ENCODE measurements at places on chromosomes 13 and 19.

DNA sequence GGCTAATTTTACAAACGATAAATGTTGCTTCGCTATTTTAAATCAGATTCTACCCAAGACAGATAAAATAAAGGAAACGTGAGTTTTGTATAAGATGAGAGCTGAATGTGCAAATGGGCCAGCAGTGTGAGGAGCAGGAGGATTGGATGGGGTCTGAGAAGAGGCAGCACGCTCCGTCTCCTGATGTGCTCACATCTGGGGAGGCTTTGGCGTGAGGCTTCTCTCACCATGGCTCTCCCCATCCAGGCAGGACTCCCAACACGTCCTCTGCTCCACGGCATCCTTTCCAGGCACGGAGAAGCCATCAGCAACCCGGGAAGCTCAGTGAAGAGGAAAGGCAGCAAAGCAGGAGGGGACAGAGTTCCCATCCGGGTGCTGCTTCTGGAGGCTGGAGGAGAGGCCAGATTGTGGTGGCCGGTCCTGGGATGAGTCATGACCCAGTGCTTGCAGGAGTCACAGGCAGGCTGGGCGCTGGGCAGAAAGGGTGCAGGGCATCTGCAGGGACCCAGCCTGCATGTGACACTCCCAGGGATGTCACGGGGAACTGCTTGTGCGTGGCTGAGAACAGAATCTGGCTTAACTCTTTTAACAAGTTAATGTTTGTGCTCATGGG is 47.5 kb downstream of the ZNF536 start:
- no peak for DNase-seq

GRCh38 chr13:50080911-50081678 is 65.9 kb downstream of the KCNRG start:
- DNase-seq = peak; percentile 73

DNA sequence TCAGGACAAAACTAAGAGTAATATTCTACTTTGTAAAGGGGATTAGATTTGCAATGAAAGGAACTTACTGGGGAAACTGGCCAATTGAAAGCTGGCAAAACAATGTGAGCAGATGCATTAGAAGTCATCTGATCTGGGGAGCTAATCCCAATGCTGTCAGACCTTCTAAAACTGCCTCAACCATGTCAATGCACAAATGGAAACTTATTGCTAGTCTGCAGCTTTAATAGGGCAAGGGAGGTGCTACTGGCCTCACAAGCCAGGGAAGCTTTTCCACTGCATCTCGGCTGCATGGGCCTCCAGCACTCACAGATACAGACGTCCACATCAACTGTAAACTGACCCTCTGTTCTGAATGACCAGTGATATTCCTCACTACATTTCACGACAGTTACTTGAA is 154.2 kb downstream of the LHFPL6 start:
- DNase-seq = no peak

DNA sequence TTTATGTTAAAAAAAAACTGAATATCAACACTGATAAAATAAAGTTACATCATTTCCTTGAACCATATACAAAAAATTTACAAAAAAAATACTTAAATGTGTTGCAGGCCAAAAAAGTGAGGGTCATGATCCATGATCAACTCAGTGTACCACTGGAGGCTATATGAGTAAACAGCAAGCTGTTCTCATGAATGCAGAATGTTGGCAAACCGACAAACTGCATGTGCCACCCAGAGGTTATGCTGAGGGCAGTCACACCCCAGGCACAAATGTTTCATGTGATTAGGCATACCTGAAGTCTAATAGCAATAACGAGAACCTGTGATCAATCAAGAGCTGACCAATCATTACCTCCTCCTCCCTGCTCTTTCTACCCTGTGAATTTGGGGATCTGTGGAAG is 91.9 kb downstream of the ZNF431 start:
- DNase-seq = no peak

DNA sequence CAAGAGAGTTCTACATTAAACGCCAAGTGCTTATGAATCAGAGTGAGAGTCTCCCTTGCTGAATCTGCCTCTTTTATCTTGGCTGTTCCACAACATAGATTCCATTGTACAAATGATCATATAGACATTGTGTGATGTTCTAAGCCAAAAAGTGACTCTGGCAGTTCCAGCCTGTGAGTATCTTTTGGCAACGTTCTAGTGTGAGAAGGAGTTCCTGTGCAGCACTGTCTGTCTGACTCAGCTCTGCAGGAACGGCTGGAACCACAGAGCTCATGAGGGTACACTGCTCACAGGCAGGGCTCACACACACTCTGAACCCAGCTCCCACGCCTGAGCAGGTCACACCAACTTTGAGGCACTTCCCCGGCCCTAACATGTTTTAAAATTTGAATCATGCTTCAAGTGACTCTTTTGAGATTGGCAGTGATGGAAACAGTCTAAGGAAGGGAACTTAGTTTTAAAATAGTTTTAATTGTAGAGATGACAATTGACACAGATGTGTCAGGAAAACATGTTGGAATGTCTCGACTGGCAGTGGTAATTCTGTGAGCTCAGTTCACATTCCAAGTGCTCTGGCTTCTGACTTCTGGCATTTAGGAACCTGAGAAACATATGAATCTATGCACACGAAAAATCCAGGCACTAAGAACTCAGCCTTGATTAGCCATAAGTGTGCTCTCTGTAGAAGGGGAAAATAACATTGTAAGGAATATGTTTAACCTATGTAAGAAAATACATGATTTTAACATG is 272.0 kb downstream of the UQCRFS1 start:
- DNase-seq = no peak

- DNase-seq = no peak
These were observed 44.2 kb downstream of the EDNRB start for GRCh38 chr13:77874406-77874805.

GRCh38 chr13:112808377-112809140 is 118.7 kb downstream of the ATP11A start:
- no peak for DNase-seq

- DNase-seq = no peak
These were observed 47.9 kb upstream of the SIAH3 start for GRCh38 chr13:45899406-45899805.

DNA sequence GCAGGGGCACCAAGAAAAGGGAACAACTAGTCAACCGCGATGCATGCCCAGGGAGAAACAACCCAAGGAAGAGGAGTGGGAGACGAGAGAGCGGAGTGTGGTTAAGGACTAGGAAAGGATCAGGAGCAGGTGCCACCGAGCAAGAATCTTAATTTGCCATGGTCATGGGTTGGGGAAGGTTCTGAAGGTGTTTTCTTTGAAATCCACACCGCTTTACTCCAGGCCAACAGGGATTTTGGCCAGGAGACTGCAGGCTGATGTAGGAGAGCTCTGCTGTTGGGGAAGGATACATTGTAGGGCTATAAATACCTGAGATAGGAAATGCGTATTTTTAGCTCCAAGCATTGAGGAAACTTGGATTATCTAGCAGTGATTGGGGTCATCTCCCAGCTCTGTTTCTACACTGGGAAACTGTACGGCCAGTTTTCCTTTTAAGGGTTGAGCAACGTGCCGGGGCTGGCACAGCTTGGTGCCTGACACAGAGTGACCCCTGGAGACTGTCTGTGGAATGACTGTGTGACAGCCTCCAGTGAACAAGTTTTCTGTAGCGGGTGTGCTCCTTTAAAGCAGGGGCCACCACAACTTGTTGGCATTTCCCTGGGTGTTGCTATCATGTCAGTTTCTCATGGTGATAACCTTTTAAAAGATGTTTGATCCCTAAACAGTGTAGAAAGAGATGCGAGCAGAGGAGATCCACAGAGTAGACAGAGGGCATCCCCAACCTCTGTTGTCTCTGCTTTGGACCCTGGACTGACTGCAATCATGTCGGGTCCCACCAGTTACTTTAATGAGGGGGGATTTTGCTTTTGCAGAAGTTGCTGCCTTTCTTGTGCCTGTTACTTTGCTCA is 34.3 kb downstream of the ZNF536 start:
- no peak for DNase-seq

DNA sequence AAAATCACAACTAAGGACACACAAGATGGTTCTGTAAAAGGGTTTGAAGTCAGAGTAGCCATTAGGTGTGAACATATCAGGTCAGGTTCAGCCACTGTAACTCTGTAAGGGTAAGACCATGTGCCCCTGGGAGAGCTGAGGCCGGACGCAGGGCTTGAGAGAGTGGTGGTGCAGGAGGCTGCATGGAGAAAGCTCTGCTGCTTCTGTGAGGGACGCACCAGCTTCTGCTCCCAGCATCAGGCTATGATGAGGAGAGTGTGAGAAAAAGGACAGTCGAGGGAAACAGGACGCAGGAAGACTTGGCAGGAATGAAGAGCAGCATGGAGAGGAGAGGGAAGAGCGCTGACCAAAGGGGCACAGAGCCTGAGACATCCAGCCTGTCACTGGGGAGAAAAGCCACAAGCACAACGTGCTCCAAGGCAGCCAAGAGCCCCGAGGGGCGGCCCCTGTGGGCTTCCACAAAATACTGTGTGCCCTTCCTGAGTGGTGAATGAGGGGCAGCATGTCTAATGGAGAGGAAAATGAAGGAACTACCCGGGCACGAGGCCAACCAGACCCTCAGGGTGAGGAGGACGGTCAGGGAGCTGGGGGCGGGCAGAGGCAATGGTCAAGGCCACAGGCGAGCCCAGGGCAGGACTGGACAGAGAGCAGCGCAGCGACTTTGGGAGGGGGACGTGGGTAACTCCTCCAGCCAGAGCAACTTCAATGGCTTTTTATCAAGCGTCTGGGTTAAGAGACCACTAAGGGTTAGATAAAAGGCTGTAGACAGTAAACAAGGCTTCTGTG is 107.7 kb downstream of the COL4A1 start:
- DNase-seq = no peak

DNA sequence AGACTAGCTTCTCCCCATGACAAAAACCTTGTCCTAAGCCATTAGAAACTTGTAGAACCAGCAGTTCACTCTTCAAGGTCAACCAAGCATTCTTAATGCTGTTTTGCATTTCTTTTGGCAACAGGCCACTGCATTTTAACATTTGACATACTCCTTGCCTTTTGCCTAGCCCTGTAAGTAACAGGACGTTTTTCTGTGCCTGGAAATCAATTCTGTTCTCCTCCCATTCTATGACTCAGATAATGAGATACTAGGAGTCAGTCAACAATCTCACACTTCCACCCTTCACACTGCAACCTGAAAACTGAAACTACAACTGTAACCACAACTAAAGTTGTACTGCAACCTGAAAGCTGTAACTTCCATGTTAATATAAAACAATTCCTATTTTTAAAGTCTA is 268.7 kb downstream of the MZT1 start:
- no peak for DNase-seq

DNA sequence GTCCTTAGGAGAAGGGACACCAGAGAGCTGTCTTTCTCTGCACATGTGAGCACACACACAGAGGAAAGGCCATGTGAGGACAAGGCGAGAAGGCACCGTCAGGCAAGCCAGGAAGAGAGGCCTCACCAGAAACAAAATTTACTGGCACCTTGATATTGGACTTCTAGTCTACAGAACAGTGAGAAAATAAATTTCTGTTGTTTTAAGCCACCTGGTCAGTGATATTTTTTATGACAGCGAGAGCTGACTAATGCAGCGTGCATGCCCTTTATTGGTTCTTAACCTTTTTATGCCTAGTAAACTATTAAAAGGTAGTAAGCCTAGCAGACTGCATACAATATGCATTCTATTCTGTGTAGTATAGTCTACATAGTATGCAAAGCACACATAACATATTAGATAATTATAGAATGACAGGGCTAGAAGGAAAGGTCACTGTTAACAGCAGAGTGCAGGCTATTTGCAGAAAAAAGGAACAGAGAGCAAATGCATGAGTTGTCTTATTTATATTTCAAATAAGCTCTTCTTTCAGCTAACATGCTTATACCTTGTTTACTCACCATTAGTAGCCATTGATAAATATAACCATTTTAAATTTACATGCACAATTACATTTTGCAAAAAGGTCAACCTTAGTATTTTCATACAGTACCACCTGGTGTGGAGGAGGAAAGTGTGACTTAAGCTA is 25.2 kb upstream of the KATNAL1 start:
- DNase-seq = no peak

DNA sequence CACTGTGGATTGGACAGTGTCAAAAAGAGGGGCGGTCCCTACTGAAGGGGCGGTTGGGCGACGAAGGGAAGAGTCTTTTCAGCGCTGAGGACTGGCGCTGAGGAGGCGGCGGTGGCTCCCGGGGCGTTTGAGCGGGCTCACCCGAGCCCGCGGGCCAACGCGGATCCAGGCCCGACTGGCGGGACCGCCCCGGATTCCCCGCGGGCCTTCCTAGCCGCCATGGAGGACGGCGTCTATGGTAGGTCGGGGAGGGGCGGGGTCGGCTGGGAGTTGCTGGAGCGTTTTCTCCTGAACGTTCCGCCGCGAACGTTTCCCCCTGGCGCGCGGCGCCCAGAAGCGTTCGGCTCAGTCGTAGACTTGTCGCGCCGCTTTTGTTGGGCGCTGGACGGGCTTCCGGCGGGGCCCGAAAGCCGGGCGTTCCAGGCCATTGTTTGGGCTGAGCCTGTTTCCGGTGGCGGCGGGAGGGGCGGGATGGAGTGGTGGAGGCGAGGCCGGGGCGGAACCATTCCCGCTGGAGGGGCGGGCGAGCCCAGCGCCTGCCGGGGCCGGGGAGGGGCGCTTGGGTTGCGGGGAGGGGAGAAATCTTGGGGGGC is at the start of gene CYTH2:
Gene CYTH2, plus strand, starts transcription at position 81 of the 593 bp plus-strand sequence. Its CDS starts 139 bp downstream, at position 220.
- DNase-seq = peak; percentile 84

GRCh38 chr13:99734013-99734693 is 232.9 kb downstream of the TM9SF2 start:
- no peak for DNase-seq

GRCh38 chr19:16726916-16727315 is 7.3 kb downstream of the NWD1 start:
- DNase-seq = no peak

DNA sequence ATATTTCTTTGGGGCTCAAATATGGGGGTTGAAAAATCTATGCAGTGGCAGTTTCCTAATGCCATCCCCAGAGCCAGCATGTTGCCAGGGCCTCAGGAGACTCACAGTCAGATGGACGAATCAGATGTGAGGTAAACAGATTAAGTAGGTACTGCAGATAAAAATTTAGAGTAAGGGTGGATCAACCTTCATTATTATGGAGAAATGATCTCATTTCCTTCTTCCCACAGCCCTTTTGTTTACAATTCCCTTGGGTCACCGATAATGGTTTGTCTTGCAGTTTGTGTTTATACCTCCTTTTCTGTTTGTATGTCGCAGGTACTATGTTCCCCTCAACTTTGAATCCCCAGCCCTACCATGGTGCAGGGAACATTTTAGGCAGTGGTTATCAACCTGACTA is 20.0 kb downstream of the DIAPH3 start:
- DNase-seq = no peak

- DNase-seq = peak; percentile 93
These were observed 2.2 kb downstream of the CXCL17 start for GRCh38 chr19:42440357-42441048.

DNA sequence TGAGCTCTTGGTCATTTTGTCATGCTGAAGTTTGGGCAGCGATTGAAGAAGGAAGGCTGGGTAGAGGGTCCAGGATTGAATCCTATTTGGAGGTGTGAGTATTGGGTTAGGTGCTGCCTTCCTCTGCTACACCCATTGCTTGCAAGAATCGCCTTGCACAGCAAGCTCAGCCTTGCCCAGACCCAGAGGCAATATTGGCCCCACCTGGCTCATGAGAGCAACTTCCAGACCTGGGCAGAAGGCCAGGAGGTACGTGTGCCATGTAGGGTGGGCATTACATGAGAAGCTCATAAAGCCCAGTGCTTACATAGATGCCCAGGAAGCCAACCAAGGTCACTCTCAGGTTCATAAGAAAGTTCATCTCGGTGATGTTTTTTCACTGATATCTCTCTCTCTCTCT is 718.0 kb downstream of the EFNB2 start:
- no peak for DNase-seq
